ENCODE measurements at places on chromosomes 3 and 15.

DNA sequence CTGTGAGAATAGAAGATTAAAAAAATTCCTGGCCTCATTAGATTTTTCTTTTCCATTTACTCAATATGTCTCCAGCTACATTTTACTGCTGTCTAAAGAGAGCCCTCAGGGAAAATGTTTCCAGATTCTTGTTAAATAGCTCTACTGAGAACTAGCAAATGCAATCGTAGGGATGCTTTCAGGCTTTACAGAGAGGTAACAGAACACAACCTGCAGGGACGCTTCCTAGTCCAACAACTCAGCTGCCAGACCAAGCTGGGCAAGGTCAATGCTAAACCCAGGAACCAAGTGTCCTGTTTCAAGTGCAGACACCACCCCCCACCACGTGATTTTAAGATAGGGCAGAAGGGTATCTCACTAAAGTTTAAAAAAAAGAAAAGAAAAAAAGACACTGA lies 25.2 kb downstream of the ARHGEF3 start:
- DNase-seq, result no peak

DNA sequence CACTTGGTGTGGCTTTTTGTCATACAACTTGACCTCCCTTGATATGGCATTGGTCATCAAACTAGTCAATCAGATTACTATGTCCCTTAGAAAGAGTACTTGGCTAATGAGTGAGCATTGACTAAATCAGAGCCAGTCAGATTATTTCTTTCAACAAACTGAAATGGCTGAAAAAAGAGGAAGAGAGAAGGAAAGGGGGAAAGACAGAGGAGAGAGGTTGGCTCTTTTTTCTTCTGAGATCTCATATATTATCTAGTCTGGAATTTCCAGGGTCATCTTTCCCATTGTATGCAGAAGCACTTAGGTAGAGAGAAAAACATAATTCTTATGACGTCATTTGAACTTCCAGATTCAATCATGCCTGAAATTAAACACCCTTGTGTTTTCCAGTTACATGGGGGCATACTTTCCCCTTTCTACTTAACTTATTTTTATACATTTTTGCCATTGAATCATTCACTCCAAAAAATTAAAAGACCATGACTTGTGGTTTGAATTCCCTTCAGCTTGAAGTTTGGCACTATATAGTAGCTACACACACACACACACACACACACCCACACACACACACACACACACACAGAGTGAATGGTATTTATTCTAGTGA lies 387.8 kb downstream of the LSAMP start:
- DNase-seq, result peak; percentile 7

DNA sequence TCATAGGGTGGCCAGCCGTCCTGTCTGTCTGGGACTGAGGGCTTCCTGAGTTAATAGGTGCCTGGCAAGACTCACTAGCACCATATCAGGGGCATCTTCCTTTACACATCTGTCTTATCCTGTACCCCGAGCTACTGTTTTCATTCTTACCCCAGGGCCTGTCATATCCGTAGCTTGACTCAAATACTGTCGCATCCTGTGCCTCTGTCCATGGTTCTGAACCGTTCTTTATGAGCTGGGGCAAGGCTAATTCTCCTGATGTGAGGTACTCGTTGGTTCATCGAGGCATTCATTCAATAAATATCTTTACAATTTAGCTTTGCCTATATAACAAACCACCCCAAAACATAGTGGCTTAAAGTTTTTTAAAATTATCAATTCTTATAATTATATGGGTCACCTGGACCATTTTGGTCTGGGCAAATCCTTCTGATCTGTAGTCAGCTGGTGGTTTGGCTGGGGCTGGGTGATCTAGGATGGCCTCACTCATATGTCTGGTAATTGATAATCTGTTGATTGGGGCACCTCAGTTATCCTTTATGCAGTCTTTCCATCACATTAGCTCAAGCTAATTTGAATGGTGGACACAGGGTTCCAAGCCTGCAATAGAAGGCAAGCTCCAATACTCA lies 121.2 kb downstream of the TLE3 start:
- DNase-seq, result no peak

GRCh38 chr15:27769652-27770051 lies 329.5 kb downstream of the OCA2 start:
- DNase-seq, result no peak
